Kidney (tissue), 22 donors: ENCODE measurements at places on chromosomes 4 and X. TPM values are rescaled to one million over a fixed set of nuclear protein-coding genes. Genes with fewer than 3 reads are reported as not detected.
A peak's percentile ranks its signal among the peaks of the same experiment; 100 is the strongest.

Gene OTC
- polyA plus RNA-seq = not detected

Gene UGT2A1
- polyA plus RNA-seq = 2.4 TPM

Gene PPAT
- 3.6 TPM for polyA plus RNA-seq

DNA sequence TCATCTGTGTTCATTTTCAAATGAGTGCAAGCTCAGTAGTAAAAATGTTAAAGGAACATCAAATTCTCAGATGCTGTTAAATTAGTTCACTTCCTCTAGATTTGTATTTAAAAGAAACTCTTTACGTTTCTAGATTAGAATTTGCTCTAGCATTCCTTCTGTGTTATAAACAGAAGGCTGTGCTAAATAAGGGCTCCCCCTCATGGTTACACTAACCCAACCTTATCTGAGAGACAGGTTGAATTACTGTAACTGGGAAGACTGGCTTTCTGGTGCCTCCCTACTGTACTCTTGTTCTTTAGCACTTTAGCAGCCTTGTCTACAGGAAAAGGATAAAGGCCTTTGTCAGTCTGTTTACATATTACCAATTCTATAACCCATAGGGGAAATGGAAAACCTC is 56.8 kb downstream of the RXFP1 start:
- no peak for DNase-seq

GRCh38 chr4:86980230-86980629 is 45.4 kb downstream of the AFF1 start:
- no peak for DNase-seq

Gene ELK1
- 10.5 TPM for polyA plus RNA-seq

DNA sequence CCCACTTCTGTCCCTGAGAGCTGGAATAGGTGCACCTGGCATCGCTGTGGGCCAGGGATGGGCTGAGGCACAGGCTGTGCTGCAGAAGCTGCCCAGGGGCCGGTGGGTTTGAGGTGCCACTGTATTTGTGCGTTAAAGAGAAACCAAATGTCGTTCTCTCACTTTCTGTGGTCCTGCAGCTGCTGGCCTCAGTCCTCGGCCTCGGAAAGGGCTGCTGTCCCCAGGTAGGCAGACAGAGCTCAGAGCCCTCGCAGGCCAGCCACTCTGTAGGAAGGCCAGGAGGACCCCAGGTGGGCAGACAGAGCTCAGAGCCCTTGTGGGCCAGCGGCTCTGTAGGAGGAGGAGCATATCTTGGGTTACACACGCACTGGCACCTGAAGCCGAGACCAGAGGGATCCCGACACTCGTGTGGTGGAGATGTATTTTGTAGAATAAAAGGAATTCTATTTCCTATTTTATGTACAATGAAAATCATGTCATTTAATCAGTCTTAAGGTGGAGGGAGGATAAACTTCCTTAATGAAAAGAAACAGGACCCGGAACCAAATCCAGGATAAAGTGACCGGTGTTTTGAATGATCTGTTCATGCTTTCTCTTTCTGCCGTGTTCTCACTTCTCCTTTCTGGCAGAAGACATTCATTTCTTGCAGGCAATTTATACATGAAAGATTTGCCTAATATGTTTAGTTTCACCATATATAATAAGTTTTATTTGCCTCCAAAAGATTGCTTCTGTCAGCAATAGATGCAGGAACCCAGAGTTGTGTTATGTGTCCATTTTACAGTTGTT is 54.4 kb upstream of the HGFAC start:
- peak; percentile 55 for DNase-seq

Gene FAM47E
- 15.0 TPM for polyA plus RNA-seq

DNA sequence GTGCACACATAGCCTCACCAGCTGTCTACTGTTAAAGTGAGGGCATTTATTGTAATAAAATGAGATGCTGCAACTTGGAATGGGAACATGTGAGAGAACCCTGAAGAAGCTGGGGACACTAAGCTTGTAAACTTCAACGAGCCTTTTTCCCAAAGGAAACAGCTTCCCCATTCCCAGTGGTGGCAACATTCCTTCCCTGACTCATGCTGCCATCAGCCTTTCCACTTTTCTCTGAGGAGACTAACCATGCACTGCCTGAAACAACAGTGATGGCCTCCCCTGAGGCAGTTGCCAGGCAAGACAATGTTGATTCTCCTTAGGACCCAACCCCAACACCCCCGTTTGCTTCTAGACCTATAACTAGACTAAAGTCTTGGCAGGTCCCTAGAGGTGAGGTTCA is 928.3 kb downstream of the GLUD2 start:
- no peak for DNase-seq

DNA sequence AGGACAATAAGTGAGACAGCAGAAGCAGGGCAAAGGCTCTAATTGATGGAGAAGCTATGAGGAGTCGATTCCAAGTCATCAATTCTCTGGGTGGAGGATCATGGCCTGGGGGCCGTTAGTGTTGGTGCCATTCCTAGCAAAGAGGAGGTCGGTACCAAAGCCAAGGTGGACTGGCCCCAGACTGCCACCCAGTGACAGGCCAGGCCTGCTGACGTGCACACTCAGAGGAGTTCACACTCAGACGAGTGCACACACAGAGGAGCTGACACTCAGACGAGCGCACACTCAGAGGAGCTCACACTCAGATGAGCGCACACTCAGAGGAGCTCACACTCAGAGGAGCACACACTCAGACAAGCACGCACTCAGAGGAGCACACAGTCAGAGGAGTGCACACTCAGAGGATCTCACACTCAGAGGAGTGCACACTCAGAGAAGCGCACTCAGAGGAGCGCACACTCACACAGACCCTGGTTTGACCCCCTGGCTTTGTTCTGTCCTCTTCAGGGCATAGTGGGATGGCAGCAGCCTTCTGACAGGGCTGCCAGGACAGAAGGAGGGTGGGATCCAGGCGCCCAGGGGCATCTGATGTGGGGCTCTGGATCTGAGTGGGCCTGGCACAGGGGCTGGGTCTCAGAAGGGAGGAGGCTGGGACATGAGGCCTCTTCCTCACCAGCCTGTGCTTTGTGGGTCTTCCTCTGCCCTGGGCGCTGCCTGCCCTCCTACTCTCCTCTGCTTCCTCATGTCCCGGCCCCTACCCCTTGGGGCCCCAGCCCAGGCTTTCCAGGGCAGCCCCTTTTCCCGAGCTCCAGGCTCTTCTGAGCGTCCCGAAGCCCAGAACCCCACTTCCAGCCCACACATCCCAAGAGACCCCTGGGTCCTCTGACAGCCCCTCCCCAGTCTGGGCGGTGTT is 41.7 kb upstream of the NKX1-1 start:
- no peak for DNase-seq

Gene ADGRA3
- polyA plus RNA-seq = 8.2 TPM

- no peak for DNase-seq
Measured at GRCh38 chr4:98319021-98319420, 57.8 kb downstream of the RAP1GDS1 start.

- peak; percentile 2 for DNase-seq
Measured at GRCh38 chrX:150094996-150095395, 156.7 kb upstream of the EOLA2 start.
